ENCODE measurements at places on chromosomes 12 and 14.

DNA sequence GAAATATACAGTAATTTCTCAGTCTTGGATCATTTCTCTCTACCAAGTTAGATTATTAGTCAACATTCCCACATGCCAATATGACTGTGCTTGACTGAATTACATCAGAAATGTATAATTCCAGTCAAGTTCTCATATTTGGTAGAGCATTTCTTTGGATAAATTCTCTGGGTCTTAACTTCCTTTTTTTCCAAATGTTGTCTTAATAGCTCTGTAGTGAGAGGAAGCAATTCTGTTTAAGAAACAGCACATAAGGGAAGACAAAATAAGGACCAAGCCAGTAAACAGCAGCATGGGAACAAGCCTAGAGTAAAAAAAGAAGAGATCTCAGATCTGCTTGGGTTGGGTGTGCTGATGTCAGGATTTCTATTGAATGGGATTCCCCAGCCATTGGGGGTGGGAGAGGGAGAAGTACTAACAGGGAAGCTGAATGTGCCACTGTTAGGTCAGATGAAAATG, 14.2 kb upstream of the DYRK2 start:
- no peak for DNase-seq

DNA sequence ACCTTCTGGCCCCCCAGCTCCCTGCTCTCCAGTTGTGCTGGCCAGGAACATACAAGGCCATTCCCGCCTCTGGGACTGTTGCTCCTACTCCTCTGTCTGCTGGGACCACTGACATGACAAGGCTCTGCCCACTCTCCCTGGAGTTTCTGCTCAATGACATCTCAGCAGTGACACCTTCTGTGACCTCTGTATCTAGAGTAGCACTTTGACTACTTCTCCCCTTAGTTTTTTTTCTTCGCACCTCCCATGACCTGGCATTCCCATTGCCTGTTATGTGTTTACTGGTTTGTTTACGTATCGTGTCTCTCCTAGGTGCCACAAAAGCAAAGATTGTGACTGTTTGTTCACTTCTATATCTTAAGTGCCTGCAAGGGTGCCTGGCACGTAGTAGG, 40.1 kb upstream of the TMEM263 start:
- no peak for DNase-seq

- DNase-seq, result no peak
These were observed 96.3 kb upstream of the CCND2 start for GRCh38 chr12:4177262-4177661.

- no peak for DNase-seq
These were observed 572.3 kb downstream of the PRKD1 start for GRCh38 chr14:29355331-29355730.

DNA sequence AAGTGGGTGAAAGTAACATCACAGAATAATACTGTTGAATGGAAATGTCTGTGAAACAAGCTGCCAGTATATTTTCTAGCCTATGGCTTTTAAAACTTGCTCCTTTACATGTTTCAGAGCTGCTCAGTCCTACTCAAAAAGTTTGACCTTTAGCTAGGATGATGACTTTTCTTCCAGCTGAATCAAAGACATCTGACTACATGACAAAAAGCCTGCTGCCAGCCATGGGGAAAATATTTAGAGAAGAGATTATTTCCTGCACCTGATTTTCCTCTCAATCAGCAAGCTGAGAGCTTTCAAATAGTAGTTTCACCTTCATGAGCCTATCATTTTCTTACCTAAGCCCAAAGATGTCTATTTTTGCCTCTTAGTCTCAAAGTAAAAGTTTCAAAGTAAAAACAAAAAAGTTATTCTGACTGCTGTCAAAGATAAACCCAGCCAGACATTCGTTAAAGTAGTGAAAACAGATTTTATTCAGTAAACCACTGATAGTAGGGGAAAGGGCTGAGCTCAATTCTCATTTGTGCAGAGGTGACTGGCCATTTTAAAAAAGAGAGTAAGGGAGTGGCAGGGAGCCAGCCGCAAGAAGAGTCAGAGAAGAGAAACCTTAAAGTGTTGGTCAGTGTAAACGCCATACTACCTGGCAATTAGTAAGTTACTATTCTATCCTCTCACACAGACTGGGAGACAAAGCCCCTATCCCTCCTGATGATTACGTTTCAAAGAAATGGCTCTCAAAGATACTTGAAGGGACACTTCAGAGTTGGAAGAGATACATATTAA, 2.2 kb downstream of the ATP6V1D start:
- DNase-seq, result no peak

- DNase-seq, result no peak
These were observed 5.1 kb upstream of the MIS18BP1 start for GRCh38 chr14:45258073-45258472.

DNA sequence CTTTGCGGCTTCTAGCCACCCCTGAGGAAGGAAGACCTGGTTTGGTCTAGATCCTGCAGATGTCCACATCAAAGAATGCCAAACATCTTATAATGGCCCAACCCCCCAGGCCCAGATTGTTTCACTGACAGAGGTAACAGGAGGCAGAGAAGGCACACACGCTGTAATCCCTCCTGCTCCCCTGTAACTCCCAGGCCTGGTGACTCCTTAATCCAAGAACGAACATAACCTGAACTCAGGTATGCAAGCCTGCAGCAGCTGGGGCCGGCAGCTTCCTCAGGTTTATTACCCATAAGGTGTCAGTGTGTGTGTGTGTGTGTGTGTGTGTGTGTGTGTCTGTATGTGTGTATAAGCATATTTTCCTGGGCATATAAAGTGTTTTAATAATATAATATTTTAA, 52.7 kb downstream of the ERH start:
- no peak for DNase-seq

GRCh38 chr12:122126713-122127597, 47.1 kb downstream of the IL31 start:
- no peak for DNase-seq

DNA sequence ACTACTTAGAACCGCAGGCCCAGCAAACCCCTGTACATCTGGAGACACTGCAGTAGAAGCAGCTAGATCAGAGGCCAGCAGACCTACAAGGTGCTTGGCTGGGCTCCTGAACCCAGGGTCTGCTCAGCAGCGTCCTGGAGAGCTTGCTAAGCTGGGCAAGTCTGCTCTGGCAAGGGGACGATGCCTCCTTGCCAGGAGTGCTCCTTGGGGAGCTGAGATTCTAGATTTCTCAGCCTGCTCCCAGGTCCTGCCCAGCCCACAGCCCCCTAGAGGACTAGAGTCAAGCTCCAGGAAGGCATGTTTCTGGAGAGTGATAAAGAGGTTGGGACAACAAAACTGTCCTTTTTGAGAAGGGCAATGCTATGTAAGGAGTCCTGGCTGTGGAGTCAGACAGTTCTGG, 60.3 kb downstream of the HSPB8 start:
- no peak for DNase-seq

DNA sequence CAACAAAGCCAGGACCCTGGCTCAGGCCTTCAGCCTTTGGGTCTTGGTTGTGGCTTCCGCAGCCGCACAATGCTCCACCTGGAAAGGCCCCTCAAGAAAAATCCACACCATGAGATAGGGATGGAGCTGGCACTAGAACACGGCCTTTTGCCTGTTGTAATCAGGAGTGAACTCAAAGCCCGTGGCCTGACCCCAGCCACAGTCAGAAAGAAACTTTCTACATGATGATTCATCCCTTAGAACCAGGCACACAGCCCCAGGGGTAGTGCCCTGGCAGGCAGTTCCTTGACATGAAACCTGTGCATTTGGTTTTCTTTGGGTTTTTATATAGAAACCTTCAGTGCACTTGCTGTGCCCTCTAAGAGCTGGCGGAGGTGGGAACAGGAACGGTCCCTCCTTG, 5.1 kb downstream of the CLMN start:
- no peak for DNase-seq

DNA sequence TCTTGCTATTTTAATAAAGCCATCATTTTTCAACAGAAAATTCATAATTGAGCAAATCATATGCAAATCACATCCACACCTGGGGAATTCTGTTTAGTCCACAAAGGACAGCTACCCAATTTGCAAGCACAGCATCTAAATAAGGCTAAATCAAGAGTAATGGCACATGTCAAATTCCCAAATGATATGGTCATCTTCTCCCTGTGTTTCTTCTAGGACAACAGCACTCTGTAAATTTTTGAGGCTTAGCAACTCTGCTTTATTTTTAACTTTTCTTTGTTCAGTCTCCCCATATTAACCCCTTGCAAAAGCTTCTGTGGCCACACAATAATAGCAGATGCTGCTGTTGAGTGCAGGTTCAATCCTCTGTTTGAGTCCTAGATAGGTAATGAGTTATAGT, 155.6 kb upstream of the DAAM1 start:
- no peak for DNase-seq

Measured in mucosa of gallbladder (tissue), 1 donor.